Left ventricle myocardium superior (tissue), 1 donor: ENCODE measurements at places on chromosomes 2 and 18. TPM values are rescaled to one million over a fixed set of nuclear protein-coding genes. Genes with fewer than 3 reads are reported as not detected.

Gene DSC2
- 34.1 TPM for total RNA-seq

Gene TMEM247
- not detected for total RNA-seq

Gene AGPS
- 33.4 TPM for total RNA-seq

Gene FTCDNL1
- 2.0 TPM for total RNA-seq

Gene RPS27A
- total RNA-seq, result 425 TPM

Gene MAT2A
- total RNA-seq, result 130 TPM

Gene CXCR4
- total RNA-seq, result 3.6 TPM

Gene WDFY1
- total RNA-seq, result 12.4 TPM

Gene MYOM1
- 724 TPM for total RNA-seq

Gene TRIM43
- total RNA-seq, result not detected

Gene SLC19A3
- 1.2 TPM for total RNA-seq

Gene IL1B
- 0.37 TPM for total RNA-seq

Gene PKDCC
- total RNA-seq, result 77.1 TPM

Gene EN1
- total RNA-seq, result not detected

Gene MFF
- 101 TPM for total RNA-seq

Gene PLEKHH2
- total RNA-seq, result 1.1 TPM

Gene DSG4
- not detected for total RNA-seq

Gene CXCR2
- total RNA-seq, result 1.1 TPM
